ENCODE measurements at places on chromosomes 7 and 10.

DNA sequence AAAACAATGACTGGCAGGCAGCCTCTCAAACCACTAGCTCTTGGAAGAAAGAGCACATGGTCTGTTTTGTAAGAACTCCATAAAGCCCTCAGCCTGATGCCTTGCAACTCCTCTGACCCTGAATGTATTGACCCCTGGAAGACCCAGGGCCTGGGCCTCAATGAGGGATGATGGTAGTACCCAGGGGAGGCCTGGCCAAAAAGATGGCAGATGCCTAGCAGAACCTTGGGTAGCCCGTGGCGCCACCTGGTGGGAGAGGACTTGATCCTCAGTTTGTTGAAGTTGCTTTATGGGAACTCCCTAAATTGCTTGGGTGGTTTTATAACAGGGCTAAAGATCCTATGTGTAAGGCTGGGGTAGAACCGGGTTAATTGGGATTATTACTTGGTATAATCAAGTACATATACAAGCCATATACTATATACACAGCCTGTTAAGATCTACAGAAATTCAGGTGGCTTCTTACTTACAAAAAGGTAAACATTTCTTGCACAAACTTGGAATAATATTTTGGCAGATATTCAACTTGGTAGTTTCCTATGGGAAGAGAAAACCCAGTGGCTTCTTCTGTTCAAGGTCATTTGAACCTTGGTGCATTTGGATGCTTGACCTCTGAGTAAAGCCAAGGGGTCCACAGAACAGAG is 95.8 kb upstream of the CACUL1 start:
- peak; percentile 11 for DNase-seq

DNA sequence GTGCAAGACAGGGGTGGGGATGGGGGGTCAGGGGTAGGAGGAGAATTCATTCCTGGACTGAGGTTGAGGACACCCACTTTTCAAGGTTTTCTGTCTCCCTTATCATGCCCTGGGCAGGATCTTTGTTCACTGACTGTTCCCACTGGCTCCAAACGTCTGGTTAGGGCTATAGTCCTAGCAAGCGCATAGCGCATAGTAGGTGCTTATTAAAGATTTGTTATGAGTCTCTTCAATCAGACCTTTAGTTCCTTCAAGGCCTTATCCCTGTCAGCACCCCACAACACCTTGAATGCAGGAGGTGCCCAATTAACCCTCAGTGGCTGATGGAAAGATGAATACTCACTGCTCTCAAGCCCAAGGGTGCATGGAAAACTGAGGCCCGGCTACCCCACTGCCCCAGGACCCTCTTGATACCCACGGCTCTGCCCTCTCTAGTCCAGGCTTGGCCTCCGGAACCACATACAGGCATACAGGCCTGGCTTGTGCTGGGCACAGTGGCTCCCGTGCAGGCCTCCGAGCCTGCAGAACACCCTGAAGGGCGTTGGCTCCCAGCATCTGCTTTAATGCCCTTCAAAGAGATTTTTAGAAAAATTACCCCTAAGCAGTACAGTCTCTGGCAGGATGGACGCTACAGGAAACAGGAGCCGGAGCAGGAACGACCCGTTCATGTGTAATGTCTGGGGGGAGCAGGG is 177.7 kb downstream of the SH3PXD2A start:
- no peak for DNase-seq

GRCh38 chr7:153504288-153505075 is 547.7 kb upstream of the DPP6 start:
- DNase-seq: no peak

DNA sequence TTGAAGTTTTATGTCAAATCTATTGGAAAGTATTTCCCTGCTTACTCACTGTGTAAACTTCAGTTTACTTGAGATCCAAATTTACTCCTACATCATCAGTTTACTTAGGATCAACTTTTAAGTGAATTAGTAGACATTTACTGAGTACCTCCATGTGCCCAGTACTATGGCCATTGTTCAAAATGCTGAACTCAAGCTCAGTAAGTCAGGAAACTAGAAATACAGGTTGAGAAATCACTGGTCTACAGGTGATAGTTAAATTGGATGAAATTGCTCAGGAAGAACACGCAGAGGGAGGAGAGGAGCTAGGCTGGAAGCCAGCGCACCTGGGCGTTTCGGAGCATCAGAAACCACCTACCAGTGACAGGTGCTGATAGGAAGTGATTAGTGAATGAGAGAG is 25.5 kb upstream of the EBLN1 start:
- DNase-seq: no peak

DNA sequence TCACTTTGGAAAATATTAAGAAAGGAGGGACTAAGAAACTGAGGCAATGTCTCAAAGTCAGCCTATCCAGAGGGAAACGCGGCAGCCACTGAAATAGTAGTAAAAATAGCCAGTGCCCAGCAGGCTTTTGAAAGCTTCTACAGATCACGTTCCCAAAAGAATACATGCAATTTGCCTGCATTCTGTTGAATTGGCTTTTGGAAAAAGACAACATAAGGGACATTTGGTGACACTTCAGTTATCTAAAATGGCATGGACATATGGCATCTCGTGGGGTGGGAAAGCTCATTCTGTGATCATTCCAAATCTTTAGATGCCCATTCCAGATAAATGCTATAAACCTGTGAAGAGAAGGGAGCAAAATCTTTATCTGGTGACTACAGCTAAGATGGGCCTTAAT is 82.8 kb upstream of the PDE1C start:
- DNase-seq: no peak

GRCh38 chr10:46520941-46521340 is 35.5 kb downstream of the GPRIN2 start:
- no peak for DNase-seq

DNA sequence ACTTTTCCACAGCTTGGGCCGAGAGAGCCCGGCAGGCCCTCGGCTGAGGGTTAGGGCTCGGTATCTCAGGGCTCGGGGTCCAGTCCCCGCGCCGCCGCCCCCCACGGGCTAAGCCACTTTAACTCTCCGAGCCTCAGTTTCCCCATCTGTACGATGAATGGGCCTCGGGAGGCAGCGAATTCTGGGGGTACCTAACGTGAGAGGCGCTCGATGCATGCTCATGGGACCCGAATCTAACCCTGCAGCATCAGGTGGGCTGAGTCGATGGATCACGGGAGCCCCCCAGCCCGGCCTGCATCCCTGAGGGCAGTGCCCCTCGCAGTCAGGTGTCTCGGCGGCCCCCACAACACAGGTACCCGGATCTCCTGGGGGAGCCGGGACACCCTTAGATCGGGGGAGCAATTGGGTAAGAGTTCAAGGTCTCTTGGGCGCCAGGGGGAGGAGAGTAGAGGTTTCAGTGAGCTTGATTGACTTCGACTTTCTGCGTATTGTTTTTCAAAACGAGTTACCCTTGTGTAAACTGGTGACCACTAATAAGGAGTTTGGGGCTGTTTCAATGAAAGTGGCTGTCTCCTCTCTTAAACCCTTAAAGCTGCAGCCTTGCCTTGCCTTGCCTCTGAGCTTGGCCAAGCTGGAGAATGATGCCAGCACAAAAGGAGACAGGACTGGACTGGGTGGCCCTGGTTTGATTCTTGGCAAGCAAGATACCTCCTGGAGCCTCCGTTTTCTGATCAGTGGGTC is 631 bp downstream of the POR start:
- DNase-seq: no peak

DNA sequence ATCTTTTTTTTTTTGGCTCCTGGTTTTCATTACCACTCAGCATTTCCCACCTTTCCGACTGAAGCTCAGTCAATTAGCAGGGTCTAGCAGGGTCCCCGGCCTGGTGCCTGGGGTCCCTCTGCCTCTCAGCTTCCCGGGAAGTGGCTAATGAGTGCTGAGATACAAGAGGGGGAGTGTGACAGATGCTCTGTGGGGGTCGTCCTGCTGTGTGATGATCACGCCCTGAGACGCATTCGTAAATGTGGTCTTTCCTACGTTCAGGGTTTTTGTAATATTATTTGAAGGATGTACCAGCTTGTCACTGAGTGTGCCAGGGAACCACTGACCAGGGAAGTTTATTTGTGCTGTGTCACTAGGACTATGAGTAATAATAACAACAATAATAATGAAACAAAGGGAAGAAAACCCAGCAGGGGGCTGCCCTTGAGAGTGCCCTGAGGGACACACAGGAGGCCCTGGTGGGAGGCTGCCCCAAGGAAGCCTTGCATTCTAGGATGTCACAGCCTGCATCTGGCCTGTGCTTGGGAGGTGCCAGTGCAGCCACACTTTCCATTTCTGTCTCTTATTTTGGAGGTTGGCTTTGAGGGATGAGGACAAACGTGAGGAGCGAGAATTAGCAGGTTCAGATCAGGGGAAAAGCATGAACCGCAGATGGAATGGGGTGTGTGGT is 337.8 kb downstream of the ADARB2 start:
- DNase-seq: no peak

GRCh38 chr10:4512671-4513240 is 313.3 kb upstream of the AKR1E2 start:
- DNase-seq: no peak

GRCh38 chr10:95741807-95742467 is 14.0 kb upstream of the ENTPD1 start:
- DNase-seq: no peak

- no peak for DNase-seq
Observed at GRCh38 chr10:99062591-99062990, 173.1 kb downstream of the HPSE2 start.

GRCh38 chr10:60254776-60255175 is 134.9 kb downstream of the ANK3 start:
- no peak for DNase-seq

GRCh38 chr10:62528441-62528840 is 154.3 kb downstream of the ZNF365 start:
- no peak for DNase-seq

DNA sequence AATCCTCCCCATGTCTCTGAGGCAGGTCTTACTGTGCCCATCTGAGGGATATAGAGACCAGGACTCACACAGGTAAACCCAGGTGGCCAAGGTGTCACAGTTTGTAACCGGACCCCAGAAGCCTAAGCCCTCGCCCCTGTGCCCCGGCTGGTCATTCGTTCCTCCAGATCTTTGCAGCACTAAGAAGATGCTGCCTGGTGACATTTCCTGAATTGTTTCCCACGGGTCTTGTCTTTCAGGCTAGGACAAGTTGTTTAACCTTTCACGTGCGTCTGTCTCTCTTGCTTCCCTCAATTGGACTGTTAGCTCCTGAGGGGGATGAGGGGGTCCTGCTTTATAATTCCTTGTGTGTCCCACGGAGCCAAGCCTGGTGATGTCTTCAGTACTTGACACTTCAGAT is 158.0 kb downstream of the KCNMA1 start:
- no peak for DNase-seq

DNA sequence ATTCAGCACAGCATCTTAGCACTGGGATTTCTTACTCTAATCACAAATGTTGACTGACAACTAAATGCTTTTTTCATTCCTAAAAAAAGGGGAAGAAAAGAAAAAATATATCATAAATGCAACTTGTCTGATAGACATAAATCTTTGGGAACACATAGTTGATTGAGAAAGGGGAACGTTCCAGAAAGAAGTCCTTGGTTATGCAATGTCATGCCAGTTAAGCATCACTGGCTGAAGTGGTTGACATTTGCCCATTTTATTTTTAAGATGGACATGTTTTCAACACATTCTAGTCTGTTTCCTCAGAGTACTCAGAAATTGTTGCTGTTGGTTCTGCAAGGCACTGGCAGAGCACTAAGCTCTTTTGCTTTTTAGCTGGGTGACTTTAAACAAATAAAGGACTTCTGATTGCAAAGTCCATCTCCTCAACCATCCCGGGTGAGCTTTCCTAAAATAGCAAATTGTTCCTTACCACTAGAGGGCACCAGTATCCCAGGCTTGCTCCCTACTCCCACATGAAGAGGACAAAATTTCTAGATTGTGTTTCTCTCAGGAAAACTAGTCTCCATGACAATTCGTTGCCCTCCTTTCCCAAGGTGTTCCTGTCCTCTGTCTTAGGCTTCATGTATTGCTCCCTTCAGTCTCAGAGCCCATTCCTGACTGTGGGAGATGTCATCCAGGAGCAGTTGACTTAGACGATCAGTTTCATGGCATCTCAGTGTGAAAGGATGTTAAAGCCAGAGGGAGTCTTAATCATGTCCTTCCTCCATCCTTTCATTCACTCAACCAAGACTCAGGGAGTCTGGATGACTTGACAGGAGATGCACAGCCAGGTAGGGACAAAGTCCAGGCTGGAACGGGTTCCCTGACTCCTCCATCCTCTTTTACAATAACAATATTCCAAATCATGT is 23.9 kb downstream of the OPALIN start:
- DNase-seq: no peak

- no peak for DNase-seq
Observed at GRCh38 chr7:156050636-156051569, 238.6 kb upstream of the SHH start.

DNA sequence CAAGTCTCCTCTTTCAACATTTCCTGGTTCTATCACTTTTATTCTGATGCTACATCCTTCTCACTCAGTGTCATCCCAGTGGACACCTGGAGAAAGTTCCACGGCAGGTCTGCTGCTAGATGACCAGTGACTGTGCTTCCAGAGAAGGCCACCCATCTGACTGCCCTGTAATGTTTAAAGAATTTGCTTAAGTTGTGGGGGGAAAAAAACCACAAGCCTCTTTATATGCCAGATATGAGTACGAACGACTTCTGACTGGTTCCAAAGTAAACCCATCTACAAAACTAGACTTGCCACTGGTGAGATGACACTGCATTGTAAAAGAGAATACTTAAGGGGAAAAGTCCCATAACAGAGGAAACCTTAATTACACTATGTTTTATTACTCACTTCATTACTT is 69.6 kb upstream of the VWC2 start:
- no peak for DNase-seq

GRCh38 chr10:404346-404745 is 269.1 kb downstream of the ZMYND11 start:
- no peak for DNase-seq

DNA sequence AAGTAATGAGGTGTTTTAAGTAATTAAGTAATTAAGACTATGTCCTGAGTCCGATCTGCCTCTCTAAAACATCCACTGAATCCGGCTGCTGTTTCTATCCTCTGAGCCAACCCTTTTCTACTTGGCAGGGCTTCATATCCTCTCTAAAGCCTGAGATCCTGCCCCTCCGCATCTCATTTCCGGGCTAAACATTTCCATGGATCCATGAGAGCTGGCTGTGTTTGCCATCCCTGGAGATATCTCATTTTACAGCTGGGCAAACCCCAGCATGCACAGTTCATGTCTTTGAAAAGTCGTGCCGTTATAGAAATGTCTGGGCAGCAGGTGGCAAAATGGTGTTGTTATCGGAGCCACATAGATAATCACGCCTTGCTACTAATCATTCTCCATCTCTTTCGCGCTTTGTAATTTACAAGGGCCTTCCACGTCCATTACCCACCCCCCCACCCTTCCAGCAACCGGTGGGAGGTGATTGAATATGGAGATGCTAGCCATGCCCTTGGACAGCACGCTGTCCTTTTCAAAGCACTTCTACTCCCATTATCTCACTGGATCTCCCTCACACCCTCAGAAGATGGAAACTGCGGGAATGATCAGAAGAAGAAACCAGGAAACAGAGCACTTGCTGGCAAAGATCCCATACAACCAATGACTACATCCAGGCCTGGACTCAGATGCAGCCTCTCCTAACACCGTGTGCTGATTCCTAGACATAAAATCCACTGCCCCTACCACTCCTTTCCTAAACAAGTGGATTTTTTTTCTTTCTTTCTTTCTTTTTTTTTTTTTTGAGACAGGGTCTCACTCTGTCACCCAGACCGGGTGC is 1189.2 kb downstream of the TYW1 start:
- no peak for DNase-seq

- no peak for DNase-seq
Observed at GRCh38 chr7:70779321-70779720, 352.6 kb upstream of the GALNT17 start.

Measured in stimulated activated CD4-positive, alpha-beta T cell treated with anti-CD3 and anti-CD28 coated beads, Interleukin-1b, Interleukin-23, amount 100 ng/mL, for 1 hour (primary cell).